Transverse colon (tissue), 4 donors: ENCODE measurements at places on chromosomes 11 and 22. TPM values are rescaled to one million over a fixed set of nuclear protein-coding genes. Genes with fewer than 3 reads are reported as not detected.

GRCh38 chr11:47778878-47779483 is 11.8 kb upstream of the FNBP4 start:
- no peaks in the 10 kb centered on the region for H3K27me3 ChIP-seq
- H3K36me3 ChIP-seq = no peaks in the 10 kb centered on the region
- H3K4me1 ChIP-seq = no peaks in the 10 kb centered on the region
- no peak overlapping the region for H3K27ac ChIP-seq
- no peak overlapping the region for H3K4me3 ChIP-seq
- no peak for DNase-seq

DNA sequence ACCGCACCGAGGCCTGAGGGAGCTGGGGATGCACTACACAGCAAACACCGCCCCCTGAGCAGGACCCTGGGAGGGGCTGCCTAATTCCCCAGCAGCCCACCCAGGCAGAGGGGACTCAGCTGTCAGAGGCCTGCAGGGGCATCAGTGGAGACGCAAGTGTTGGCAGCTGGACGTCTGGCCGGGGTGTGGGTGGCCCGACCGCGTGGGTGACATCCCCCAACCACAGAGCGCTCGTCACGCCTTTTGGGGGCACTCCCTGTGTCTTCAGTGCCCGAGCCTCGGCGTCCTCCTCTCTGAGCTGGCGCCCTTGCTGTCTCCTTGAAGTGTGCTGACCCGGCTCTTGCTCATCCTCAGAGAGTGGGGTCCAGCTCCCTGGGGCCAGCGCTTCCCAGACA is 150.2 kb downstream of the BRD1 start:
- H3K4me3 ChIP-seq = no peak overlapping the region
- H3K4me1 ChIP-seq = no peaks in the 10 kb centered on the region
- H3K27ac ChIP-seq = no peak overlapping the region
- H3K27me3 ChIP-seq = peaks cover 33% of the 10 kb centered on the region

DNA sequence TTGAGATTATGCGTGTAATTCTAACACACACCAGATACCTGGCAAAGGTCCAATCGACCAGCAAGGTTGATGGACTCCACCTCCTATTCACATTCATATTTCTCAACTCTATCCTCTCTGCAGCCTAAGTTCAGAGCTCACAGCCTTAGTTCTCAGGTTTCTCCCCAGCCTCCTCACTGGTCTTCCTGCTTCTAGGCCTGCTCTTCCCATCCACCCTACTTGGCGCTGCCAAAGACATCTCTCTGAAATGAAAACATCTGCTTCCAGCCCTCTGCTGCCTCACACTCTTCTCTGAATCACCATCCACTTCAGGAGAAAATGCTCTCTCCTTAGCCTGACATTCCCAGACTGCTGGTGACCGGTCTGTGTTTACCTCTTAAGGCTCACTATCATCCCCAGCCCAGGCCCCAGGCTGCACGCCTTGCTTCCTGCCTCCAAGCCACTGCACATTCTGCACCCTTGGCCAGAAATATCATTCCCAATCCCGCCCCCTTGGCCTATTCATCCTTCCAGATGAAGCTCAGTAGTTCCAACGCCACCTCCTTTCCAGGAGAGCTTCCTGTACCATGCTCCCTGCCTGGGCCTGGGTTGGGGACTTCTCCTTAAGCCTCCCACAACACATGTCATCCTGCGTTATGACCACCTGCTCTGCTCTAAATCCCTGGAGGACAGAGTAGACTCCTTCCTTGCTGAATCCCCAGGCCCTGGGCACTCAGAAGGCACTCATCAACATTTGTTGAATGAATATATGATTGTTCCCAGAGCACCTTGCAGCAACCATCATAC is 3.5 kb downstream of the ARRB1 start:
- H3K27ac ChIP-seq = peak overlapping the region; percentile 91
- no peak overlapping the region for H3K4me3 ChIP-seq
- no peaks in the 10 kb centered on the region for H3K27me3 ChIP-seq
- no peak for DNase-seq
- peaks cover 88% of the 10 kb centered on the region for H3K4me1 ChIP-seq

DNA sequence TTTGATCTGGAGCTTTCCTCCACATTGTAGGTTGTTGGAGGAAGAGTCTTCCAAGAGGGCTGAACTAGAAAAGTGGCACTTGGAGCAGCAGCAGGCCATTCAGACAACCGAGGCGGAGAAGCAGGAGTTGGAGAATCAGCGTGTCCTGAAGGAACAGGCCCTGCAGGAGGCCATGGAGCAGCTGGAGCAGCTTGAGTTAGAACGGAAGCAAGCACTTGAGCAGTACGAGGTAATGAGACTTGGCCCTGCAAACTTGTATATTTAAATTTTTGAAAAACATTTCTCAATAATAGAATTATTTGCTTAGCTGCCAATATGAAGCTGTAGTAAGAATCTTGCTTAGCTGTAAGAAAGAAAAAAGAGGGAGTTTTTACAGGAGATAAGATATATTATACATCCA is 84.0 kb downstream of the SWAP70 start:
- peak overlapping the region; percentile 56 for H3K27ac ChIP-seq
- DNase-seq = no peak
- no peaks in the 10 kb centered on the region for H3K27me3 ChIP-seq
- H3K36me3 ChIP-seq = peaks cover 19% of the 10 kb centered on the region
- H3K4me3 ChIP-seq = no peak overlapping the region

GNAZ gene
- total RNA-seq = 2.7 TPM

FGF4 gene
- not detected for total RNA-seq

DNA sequence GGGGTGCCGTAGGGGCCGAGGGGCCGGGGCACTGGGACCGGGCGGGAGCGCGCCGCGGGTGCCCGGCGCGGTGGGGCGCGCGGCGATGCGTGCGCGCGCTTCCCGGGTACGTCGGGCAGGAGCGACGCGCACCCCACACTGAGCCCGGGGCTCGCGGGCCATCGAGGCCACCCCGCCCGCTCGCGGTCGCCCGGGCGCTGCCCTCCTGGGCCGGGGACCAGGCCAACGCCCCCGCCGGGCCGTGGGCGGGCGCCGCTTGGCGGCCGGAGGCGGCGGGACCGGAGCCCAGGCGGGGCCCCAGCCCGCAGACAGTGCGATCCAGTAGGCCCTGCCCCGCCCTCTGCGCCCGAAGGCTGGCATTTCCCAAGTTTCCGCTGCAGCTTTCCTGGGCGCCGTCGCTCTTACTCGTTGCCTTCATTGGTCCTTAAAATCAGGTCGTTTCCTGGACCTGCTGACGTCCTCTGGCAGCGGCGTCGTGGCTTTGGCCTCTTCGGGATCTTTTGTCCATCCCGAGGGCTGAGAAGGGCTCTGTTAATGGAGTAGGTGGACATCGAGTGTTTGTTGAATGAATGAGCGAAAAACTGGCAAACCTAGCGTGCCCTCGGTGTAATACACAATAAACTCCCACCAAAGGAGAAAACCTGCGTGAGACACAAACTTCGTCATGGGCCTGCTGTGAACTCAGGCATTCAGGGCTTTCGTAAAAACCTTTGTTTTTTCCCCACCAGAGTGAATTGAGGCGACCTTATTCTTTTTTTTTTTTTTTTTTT is 638 bp downstream of the PARVA start:
- DNase-seq = peak; percentile 86
- peak overlapping the region; percentile 98 for H3K27ac ChIP-seq
- H3K4me3 ChIP-seq = peak overlapping the region; percentile 62

F2 gene
- total RNA-seq = not detected

DNA sequence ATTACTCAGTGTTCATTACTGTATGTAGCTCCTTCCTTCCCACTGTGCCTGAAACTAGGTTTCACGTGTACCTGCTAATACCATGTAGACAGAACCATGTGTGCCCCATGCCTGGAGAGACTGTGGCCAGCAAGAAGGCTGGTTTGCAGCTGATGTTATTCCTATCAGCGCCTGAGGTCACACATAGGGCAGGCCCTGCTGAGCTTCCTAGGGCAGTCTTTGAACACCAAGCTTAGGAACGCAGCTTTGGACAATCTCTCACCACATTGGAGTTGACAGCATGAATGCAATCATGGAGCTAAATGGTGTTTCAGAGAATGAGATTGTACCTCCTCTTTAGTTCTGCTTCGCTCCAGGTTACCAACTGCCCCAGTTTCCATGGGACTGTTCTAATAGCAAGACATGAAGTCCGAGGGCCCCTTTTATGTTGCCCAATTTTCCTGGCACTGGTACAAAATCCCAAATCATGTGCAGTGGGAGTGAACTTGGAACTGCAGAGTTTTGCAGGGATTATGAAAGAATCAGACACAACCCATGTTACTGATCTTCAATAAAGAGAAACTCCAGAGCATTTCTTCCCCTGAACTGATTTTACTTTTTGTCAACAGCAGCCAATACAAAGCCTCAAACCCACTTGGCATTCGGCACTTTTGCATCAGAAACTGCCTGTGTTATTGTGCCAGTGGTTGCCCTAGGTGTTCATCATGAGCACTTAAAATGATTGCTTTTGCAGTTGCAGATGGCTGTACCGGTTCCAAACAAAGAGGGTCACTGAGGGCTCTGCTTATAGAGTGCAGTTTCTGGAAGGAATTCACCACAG is 154.2 kb upstream of the TTC12 start:
- DNase-seq = no peak
- H3K4me3 ChIP-seq = no peak overlapping the region
- H3K27me3 ChIP-seq = no peaks in the 10 kb centered on the region
- peak overlapping the region; percentile 32 for H3K27ac ChIP-seq
- peaks cover 25% of the 10 kb centered on the region for H3K4me1 ChIP-seq

- H3K36me3 ChIP-seq = no peaks in the 10 kb centered on the region
- H3K27me3 ChIP-seq = no peaks in the 10 kb centered on the region
- peak overlapping the region; percentile 79 for H3K27ac ChIP-seq
- DNase-seq = no peak
- H3K4me1 ChIP-seq = peaks cover 15% of the 10 kb centered on the region
Observed at GRCh38 chr11:94133752-94134151, 5.1 kb downstream of the PANX1 start.

GRCh38 chr22:23424031-23424430 is 156.1 kb downstream of the IGLL1 start:
- no peak for DNase-seq
- no peak overlapping the region for H3K4me3 ChIP-seq
- H3K27ac ChIP-seq = no peak overlapping the region
- no peaks in the 10 kb centered on the region for H3K4me1 ChIP-seq

PTGDR2 gene
- total RNA-seq = 4.5 TPM

GRCh38 chr11:116563712-116564047 is 209.1 kb downstream of the BUD13 start:
- H3K4me3 ChIP-seq = no peak overlapping the region
- DNase-seq = no peak
- H3K27me3 ChIP-seq = no peaks in the 10 kb centered on the region
- H3K36me3 ChIP-seq = no peaks in the 10 kb centered on the region
- no peak overlapping the region for H3K27ac ChIP-seq

DNA sequence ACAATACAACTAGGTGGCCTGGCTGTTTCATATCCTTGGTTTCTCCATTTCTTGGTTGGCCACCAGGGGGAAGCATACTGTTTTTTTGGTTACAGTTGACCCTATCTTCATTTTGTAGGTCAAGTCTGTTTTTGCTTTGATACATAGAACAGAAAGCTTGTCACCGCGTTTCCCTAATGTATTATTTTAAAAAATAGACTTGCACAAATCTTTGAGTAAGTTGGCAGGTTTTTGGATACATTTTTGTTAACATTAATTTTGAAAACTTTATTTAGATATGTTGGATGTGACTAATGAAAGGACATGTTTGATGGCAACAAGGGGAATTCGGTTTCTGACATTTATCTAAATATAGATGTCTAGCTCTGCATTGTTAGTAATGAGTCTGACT is 3.0 kb downstream of the NCR3LG1 start:
- no peaks in the 10 kb centered on the region for H3K4me1 ChIP-seq
- no peaks in the 10 kb centered on the region for H3K27me3 ChIP-seq
- no peak overlapping the region for H3K4me3 ChIP-seq
- H3K27ac ChIP-seq = no peak overlapping the region
- H3K36me3 ChIP-seq = no peaks in the 10 kb centered on the region

ZP1 gene
- not detected for total RNA-seq
